ENCODE measurements at places on chromosomes 1 and 21.

- no peak for DNase-seq
Observed at GRCh38 chr1:86712088-86712860, 7.9 kb downstream of the SH3GLB1 start.

DNA sequence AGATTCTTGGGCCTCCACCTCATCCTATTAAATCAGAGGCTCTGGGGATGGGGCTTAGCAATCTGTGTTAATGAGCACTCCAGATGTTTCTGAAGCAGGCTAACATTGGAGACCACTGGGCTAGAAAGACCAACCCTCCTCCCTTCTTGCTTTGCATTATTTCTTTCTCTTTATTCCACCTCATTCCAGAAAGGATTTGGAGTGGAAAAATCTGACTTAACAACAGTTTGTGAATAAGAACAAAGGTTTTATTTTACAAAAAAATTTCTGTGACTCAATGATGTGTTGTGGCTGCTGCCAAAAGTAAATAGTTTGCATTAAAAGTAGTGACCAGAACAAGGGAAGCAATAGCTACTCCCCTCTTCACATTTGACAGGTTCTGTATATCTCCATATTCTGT lies 79.4 kb downstream of the TGFB2 start:
- no peak for DNase-seq

- DNase-seq = no peak
Observed at GRCh38 chr21:14833666-14834351, 231.0 kb downstream of the NRIP1 start.

- DNase-seq = no peak
Observed at GRCh38 chr21:20527731-20528460, 470.3 kb upstream of the NCAM2 start.

Data from foreskin melanocyte (primary cell).